ENCODE measurements at places on chromosomes 2 and 18.

DNA sequence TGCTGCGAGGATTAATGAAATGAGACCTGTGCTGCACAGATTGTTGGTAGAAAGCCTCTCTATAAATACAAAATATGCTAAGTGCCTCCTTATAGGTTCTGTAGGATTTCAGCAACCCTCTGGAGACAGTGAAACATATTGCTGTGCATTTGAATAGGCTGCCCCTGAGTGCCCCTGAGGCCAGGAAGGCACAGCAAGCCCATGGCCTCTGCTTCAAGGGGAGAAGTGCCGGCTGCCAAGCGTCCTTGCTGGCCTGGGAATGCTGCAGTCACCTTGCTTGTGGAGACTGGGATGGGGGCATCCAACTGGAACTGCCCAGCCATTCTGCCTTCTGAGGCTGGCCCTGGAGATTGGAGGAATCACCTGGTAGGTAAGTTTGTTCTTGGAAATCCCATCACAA, 397.2 kb upstream of the SMIM21 start:
- no peak for DNase-seq

GRCh38 chr2:216001216-216002100, 11.9 kb downstream of the MREG start:
- DNase-seq: no peak

GRCh38 chr2:110101280-110101844, 14.3 kb downstream of the MALL start:
- DNase-seq: peak; percentile 81

- DNase-seq: no peak
Observed at GRCh38 chr2:181779288-181780021, 99.1 kb upstream of the NEUROD1 start.

DNA sequence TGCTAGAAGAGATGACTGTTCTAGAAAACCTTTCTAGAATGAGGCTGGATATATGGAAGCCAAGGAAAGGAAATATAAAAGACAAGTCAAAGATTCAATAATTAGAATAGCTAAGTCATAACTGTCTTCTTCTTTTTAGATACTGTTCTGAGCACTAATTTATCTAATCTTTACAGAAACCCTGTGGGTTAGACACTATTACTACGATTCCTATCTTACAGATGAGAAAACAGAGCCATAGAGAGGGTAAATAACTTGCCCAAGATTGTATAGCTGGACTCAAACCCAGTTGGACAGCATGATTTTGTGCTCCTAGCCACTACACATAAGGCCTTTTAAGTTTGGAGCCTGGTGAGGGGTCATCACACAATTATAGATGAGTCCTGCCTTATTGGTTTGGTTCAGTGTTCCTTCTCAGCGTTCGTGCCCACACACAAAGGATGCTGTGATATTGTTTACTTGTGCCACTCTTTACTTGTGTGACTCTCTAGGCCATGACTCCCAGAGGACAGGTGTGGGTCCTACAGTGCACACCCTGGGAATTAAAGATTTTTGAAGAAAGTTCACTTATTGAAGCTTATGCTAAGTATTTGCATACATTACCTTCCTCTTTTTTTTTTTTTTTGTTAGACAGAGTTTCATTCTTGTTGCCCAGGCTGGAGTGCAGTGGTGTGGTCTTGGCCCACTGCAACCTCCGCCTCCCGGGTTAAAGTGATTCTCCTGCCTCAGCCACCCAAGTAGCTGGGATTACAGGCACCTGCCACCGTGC, 153.7 kb downstream of the PRKCE start:
- no peak for DNase-seq

DNA sequence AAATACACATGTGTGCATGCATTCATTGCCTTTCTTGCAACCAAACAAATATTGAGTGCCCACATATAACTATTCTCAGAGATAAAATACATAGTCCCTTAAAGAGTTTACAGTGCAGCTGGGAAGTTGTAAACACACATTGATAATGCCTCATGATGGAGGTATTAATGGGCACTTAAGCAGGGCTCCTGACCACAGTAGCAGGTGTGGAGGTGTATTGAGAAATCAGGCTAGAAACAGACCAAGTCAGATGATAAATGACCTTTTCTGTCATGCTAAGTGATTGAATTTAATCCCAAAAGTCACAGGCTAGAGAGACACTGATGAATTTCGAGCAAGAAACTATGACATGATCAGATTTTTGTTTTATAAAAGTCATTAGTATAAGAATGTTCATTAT, 157.7 kb downstream of the ZNF385B start:
- DNase-seq: no peak

DNA sequence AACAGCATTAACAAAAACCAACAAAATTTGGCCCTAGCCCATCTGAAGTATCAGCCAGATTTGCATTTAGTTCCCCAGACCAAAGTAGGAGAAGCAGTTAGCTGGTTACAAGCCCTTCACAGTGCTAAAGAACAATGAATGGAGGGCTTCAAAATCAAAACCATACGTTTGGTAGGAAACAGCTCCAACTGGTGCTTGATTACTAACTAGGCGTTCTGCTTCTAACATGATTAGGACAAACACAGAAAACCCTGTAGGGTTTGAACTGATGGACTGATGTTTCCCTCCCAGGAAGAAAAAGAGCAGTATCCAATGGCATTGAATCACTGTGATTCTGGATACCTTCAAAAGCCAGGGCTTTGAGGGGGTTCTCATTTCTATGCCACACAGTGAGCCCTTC, 20.5 kb upstream of the STAT4 start:
- no peak for DNase-seq

DNA sequence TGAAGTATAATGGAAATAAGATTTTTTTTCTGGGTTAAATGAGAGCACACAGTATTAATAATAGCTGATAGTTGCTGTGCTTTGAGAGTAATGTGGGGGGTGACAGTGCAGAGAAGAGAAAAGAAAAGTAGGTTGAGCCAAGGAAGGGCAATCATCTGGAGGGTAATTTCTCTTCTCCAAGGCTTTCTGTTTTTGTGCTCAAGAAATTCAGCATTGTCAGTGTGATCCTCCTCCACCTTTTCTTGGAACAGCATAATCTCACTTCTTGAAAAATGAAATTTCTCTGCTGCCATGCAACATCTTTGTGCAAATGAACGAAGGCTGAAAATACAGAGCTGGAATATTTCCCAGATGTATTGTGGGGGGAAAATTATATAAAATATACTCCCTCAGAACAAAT, 673.1 kb downstream of the LRRTM4 start:
- DNase-seq: no peak

- no peak for DNase-seq
Observed at GRCh38 chr18:67301592-67301991, 214.9 kb downstream of the DSEL start.

- no peak for DNase-seq
Observed at GRCh38 chr18:32598144-32598543, 127.5 kb upstream of the GAREM1 start.

- peak; percentile 71 for DNase-seq
Observed at GRCh38 chr2:240236217-240237111, 96.0 kb upstream of the OTOS start.

DNA sequence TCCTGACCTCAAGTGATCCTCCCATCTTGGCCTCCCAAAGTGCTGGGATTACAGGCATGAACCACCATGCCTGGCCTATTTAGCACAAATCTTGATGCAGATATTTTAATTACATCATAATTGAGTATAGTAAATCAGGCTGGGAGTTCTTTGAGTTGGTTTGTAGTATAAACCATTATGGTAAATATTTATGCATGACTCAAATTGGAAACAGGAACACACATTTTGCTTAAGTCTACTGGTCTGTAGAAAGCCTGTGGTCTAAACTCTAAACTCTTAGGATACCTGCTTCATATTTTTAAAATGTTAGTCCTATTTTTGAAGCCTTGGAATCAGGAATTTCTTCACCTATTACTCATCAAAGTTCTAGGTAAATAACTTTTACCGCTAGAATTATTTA, 16.8 kb downstream of the ASXL3 start:
- no peak for DNase-seq

GRCh38 chr18:24372279-24372872, 25.2 kb downstream of the OSBPL1A start:
- no peak for DNase-seq

- DNase-seq: no peak
Observed at GRCh38 chr2:176814274-176814673, 398.3 kb upstream of the HNRNPA3 start.

DNA sequence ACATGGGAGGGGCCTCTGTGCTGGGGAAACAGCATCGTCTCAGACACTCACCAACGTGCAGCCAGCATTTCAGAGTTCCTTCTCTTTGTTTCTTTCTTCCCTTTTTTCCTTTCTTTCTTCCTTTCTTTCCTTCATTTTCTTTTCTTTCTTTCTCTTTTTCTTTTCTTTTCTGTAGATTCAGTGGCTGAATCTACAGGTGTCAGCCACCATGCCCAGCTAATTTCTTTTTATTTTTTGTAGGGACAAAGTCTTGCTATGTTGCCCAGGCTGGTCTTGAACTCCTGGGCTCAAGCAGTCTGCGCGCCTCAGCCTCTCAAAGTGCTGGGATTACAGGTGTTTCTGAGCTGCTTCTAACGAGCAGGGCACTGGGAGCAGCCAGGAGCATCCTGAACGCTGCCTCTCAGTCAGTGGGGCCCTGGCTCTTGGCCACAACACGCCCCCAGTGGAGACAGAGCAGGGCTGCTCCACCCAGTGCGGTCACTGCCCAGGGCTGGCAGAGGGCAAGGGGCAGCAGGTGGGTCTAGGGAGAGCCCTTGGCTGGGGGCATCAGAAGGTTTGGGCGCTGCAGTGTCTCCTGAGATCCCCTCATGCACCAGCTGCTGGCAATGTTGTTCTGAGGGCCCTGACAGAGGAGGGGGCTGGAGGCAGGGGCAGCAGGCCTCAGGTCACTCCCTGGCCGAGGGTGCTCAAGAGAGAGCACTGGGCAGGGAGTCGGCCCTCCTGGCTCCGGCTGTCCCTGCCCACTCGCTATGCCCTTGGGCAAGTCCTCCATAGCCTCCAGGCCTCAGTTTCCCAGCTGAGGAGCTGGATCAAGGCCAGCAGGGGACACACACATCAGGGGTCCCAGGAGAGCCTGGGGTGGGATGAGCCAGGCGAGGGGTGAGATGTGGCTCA, 4.7 kb upstream of the KLHL30 start:
- no peak for DNase-seq

GRCh38 chr18:4677006-4677405, 221.9 kb upstream of the DLGAP1 start:
- DNase-seq: no peak

- no peak for DNase-seq
Observed at GRCh38 chr2:100192825-100193224, 50.4 kb upstream of the AFF3 start.

- DNase-seq: no peak
Observed at GRCh38 chr18:79853993-79854364, 56.2 kb downstream of the KCNG2 start.

DNA sequence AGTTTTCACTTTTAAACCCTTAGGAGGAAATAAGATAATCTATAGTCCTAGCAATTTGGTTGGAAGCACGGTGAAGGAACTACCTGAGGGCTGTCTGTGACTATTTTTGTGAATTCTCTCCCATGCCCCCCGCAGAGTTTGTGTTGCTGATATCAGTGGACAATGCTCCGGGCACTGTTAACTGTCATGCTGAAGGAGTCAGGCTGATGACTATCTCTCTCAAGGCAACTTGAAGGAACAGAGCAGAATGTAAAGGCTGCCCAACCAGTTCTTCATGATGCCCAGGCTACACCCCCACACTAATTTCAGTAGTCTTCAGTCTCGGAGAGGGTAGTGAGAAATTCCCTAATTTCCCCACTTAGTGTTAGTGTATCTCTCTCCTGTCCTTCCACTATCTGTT, 21.6 kb upstream of the RAB6C start:
- DNase-seq: no peak

- no peak for DNase-seq
Observed at GRCh38 chr2:201971531-201972228, 62.0 kb upstream of the FZD7 start.

DNA sequence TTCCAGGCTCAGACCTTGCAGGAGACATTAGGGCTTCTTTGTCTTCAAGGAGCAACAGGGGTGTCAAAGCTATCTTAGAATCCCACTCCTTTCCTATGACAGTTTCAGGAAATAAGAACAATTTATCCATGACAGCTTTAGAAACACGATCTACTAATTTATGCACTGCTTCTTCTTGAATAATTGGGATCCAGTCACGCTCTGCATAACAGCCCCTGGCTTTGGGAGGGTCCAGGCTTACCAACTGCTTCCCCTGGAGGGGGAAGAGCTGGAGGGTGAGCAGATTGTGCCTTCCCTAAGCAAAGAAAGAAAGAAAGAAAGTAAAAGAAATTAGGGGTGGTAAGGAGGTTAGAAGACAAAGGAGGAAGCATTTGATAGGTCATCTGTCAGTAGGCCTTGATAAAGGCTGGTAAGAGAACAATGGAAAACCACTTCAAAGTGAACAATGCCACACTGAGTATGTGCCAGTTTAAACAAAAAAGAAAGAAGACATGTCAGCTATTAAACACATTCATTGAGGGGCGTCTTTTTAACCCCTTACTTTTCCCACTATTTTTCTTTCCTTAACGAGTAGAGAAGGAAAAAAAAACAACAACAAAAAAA, 327.6 kb downstream of the DCC start:
- DNase-seq: no peak
